ENCODE measurements at places on chromosomes 7 and 10.
A peak's percentile ranks its signal among the peaks of the same experiment; 100 is the strongest.

GRCh38 chr7:6268907-6269306 lies 3.5 kb downstream of the CYTH3 start:
- DNase-seq, result no peak

GRCh38 chr7:114851406-114852061 lies 70.4 kb upstream of the MDFIC start:
- no peak for DNase-seq

DNA sequence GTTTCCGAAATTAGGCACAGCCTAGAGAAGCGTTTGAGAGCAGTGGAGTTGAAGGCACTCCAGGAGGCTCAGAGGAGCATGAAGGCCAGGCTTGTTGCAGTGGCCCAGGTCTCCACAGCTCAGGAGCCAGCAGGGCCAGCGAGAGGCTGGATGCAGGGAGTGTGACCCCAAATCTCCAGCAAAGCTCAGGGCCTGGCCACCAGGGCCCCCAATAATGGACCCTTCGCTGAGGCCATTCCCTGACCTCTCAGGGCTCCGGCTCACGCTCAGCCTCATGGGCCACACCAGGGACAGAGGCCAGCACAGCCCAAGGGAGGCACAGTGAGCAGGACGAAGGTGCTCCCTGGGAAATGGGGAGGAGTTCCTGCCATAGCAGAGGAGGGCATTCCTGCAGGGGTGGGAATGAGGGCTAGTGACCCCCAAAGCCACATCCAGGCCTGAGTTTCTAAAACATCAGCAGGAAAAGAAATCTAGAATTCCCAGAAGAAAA lies 47.5 kb downstream of the EBF3 start:
- no peak for DNase-seq

GRCh38 chr7:4014346-4015050 lies 667.6 kb upstream of the FOXK1 start:
- DNase-seq, result no peak

GRCh38 chr7:68971634-68972340 lies 626.5 kb upstream of the AUTS2 start:
- DNase-seq, result no peak

- no peak for DNase-seq
Measured at GRCh38 chr7:34096777-34097176, 191.4 kb downstream of the BMPER start.

GRCh38 chr7:99438573-99439480 lies at the start of the genes CPSF4 and PTCD1:
CPSF4 (plus strand) TSS chr7:99438943; CDS start chr7:99439083, 140 bp downstream.
PTCD1 (minus strand) TSS chr7:99438798; CDS start chr7:99435242, 3,556 bp downstream.
- DNase-seq, result peak; percentile 96

- DNase-seq, result no peak
Measured at GRCh38 chr10:79320316-79320715, 27.0 kb upstream of the PPIF start.

DNA sequence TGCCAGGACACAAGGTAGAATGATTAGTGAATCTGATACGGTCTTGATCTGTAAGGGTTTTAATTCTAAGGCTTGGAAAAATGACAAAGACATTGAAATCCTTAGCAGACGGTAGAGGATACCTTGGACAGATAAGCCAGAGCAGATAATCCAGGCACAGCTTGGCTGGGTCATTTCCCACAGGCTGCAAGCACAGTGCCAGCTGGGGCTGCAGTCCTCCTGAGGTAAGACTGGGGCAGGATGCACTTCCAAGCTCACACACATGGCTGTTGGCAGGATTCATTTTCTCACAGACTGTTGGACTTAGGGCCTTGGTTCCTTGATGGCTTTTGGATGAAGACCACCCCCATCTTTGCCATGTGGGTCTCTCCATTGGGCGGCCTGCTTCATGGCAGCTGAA lies 63.2 kb upstream of the BMPER start:
- DNase-seq, result no peak

- no peak for DNase-seq
Measured at GRCh38 chr10:124870854-124871425, 69.3 kb downstream of the ABRAXAS2 start.

- no peak for DNase-seq
Measured at GRCh38 chr10:119575506-119575905, 21.3 kb downstream of the TIAL1 start.

GRCh38 chr7:32400676-32401075 lies 89.5 kb downstream of the LSM5 start:
- DNase-seq, result no peak

- no peak for DNase-seq
Measured at GRCh38 chr7:4817178-4817901, 41.9 kb downstream of the AP5Z1 start.

DNA sequence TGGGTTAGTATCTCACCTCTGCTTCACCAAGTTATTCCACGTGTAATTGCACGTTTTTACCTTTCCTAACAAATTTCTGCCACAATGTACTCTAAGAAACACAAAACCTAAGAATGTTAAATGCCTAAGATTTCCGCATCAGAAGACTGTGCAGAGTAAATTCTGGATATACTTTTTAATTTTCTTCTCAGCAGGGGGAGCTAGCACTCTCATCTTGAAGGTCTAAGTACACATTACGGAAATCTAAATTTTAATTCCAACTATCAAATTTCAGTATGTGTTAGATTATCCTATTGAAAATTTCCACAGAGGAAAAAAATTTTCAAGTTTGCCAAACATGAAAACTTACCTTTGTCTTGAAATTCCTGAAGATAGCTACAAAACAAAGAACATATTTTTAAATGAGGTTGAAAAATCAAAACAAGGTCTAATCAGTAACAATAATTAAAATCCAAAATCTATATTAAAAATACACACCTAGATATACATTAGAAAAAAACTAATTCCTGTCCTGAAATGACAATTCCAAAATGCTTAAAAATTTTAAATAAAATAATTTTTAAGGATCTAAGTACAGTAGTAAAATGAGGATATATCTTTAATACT lies 10.5 kb downstream of the SKAP2 start:
- peak; percentile 68 for DNase-seq

GRCh38 chr10:51800121-51800520 lies 100.7 kb upstream of the CSTF2T start:
- no peak for DNase-seq

DNA sequence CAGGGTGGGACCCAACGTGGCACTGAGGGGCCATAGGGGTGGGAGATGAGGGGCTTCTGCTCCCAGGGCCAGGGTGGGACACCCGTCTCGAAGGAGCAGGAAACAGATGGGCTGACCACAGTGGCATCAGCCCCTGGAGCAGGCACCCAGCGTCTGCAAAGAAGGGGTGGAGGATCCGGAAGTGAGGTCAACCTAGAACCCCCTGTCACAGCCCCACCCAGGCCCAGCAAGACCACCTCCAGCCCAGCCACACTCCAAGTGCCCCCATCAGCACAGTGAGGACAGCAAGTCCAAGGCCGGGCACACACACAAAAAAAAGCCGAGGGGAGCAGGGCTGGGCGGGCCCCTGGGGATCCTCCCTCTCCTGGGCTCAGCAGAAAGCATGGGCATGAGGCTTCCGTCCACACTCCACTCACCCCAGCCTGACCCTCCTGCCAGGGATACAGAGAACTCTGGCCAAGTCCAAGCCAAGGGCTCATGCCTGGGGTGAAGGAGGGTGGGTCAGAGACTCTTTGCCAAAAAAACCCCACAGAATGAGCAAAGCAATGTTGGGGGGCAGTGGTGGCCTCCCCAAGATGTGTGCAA lies 111.0 kb downstream of the FOXL3 start:
- DNase-seq, result no peak

- DNase-seq, result no peak
Measured at GRCh38 chr7:158016180-158017097, 571.2 kb downstream of the PTPRN2 start.

GRCh38 chr7:91940171-91940570 lies 491 bp upstream of the AKAP9 start:
- DNase-seq, result peak; percentile 34

DNA sequence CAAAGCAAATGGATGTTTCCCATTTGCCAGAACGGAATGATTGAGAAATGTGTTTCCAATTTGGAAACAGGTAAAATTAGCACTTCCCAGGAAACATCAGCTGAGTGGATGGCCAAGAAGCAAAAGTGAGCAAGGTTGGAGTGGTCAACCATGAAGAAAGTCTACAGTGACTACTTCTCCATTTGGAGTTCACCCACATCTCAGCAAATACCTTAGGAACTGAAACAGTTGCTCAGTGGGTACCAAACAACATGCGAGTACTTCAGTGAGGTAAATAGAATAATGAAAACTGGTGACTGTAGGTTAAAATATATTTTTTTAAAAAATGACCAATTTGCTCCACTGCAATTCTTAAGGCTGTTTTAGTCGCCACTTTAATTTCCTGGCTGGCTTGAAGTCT lies 57.7 kb downstream of the SLC16A9 start:
- no peak for DNase-seq

- no peak for DNase-seq
Measured at GRCh38 chr7:21500117-21500832, 42.6 kb upstream of the DNAH11 start.

DNA sequence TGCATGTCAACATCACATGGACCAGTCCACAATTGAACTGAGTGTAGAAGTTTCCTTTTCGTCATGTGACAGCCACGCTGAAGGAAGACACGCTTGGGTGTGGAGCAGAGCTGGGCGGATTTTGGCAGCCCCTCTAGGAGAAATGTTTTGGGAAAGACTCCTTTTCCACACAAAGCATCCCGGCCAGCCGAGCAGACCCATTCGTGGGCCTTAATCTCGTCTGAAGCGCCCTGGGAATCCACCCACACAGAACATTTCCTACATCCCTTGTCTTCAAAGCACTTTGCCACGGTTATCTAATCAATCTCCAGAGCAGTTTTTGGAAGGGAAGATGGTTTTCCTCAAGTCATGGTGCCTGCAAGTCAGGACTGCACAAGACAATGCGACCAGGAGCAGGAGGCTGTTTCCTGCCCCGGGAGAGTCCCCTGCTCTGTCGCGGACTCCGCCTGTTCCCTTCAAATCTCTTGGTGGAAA lies 8.4 kb upstream of the IFT22 start:
- no peak for DNase-seq

DNA sequence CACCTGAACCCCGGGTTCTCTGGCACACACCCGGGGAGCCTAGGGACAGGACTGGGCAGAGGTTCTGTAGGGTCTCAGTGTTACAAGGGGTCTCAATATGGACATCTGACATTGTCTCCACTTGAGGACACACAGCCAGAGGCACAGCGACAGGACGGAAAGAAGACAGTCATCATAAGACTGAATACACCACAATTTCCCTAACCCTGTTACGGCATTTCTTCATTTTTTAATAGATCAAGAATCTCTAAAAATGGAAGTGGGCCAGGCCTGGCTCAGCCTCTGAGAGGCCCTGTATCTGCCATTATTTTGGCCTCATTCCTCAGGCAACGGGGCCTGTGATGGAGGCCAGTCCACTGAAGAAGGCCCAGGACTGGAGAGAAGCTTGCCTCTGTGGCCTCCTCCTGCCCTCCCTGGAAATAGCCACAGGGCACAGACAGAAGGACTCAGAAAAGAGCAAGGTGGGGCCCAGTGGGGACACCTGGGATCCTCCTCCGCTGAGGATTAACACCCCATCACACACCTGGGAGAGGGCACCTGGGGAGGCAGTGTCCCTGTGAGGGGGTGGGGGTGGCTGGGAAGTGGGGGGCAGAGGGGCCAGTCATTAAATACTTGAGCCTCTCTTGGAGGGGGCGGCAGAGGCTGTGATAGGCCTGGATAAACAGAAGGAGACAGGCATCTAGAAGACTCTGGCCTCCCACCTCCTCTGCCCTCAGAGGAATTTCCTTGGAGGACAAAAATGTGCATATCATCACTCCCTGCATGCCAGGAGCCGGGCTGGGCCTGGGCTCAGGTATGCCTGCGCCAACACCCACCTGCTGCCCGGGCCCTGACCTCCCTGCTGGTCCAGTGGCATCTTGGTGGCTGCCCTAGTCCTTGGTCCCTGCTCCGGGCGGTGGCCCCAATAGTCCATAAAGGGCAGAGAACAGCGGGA lies 8.0 kb downstream of the SPOCK2 start:
- DNase-seq, result no peak

DNA sequence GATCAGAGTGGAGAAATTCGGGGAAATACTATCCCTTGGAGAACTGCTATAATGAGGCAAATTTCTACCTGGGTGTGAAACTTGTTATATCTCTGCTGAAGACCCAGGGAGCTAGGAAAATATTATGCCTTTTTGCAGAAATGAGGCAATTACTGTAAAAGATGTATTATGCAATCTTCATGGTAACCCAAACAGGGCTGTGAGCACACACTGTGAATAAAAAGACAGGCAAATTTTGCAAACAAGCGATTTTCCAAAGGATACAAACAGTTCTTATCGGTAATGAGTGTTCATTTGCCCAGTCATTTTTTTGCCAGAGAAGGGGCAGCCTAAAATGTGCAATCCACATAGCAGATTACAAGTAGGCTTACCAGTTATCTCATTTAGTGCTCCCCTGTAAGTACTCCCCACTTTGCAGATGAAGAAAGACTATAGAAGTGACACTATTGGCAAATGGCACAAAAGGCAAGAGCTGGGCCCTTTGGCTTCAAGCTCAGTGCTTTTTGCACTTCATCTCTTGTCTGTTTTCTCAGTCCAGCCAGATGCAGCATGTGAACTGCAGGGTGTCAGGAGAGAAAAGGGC lies 205.8 kb downstream of the HECW1 start:
- DNase-seq, result no peak

DNA sequence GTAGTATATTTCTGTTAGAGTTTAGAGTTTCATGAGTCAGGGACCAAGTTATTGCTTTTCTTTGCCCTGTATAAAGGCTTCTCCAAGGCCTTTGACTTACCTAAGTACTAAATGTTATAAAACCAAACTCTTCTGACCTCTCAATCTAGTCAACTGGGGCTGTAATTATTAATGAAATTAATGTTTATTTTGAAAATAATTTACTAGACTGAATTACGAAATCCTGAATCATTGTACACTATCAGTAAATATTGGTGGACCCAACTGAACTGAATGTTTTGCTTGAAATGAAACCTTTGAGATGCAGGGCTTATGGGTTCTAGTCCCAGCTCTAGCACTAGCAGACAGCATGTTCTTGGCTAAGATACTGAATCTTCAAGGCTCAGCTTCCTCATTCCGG lies 1.7 kb upstream of the CYP2C9 start:
- no peak for DNase-seq

GRCh38 chr10:24456322-24456721 lies 247.4 kb downstream of the KIAA1217 start:
- DNase-seq, result peak; percentile 82

DNA sequence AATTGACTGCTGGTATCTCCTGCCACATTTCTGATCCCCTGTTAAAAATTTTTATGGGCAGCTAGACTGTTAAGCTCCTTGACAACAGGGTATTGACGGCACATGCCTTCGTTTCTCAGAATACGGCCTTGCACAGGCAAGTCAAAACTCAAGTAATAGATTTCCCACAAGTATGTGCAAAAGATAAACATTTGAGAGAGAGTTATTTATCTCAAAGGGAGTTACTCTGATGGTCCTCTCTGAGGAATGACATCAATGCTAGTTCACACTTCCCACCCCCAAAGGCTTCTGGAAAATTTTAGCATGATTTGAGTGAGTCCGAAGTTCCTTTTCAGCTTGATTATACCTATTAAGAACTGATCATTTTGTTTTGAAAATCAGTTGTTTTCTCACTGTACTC lies 71.9 kb downstream of the JCAD start:
- no peak for DNase-seq

DNA sequence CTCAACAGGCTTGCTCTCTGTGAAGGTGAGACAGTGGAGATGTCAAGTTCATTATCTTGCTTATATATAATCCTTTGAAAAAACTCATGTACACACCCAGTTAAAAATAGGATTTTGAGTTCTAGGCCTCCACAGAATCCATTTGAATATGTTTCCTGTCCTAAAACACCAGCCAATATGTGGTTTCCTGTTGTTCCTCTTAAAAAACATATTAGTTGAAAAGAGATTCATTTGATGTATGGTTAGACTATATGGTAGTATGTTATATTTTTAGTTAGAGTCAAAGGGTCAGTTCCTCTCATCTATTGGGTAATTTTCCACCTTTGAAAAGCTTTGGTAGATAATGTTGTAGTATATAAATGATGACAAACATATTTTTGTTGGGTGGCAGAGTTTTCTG lies 16.0 kb downstream of the PPP1R9A start:
- no peak for DNase-seq
